Mesenteric fat pad (tissue), 1 donor: ENCODE measurements at places on chromosomes 12 and 14. TPM values are rescaled to one million over a fixed set of nuclear protein-coding genes. Genes with fewer than 3 reads are reported as not detected.

The RNASE11 gene
- total RNA-seq = not detected

The IQSEC3 gene
- total RNA-seq = 8.1 TPM

The FERMT2 gene
- 206 TPM for total RNA-seq

DNA sequence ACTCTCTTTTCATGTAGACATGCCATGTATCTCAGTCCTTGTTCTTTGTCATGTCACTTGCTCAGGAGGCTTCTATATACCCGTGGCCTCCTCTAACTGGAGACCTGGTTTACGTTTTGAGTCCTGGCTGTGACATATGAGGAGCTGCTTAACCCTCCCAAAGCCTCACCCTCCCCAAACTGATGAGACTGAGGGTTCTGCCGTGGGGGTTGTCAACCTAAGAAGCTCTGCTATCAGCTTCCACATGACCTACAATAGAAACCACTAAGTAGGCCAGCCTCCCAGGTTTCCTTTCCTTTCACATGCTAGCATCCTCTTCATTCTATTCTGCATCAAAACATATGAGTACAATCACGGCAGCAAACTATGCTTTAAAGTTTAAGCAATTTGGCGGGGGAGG lies 76.8 kb upstream of the WSCD2 start:
- DNase-seq = no peak

GRCh38 chr14:28784096-28785048 lies 17.8 kb downstream of the FOXG1 start:
- DNase-seq = no peak

DNA sequence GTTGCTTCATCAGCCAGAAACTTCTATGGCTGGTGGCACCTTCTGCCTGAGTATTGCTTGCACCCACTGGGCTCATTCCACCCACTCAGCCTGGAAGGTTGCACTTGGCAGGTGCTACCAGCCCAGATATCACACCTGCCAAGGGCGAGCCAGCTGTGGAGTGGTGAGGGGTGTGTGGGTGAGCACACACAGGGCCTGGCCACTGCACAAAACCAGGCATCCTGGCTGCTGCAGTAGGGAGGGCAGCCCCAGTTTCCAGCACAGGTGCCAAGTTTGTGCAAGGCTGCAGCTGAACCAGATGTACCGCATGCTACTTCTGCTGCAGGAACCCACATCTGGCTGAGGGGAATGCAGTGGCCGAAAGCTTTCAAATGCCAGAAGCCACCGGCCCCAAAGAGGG lies 1147.8 kb downstream of the FSCB start:
- DNase-seq = no peak

- no peak for DNase-seq
These were observed 46.6 kb downstream of the KIF26A start for GRCh38 chr14:104184911-104185499.

- no peak for DNase-seq
These were observed 71.1 kb downstream of the USP15 start for GRCh38 chr12:62331306-62331705.

- DNase-seq = no peak
These were observed 127.7 kb upstream of the SLCO1C1 start for GRCh38 chr12:20567413-20567812.
